ENCODE measurements at places on chromosomes 13 and 19.

- DNase-seq: no peak
These were observed 10.4 kb downstream of the BORCS8 start for GRCh38 chr19:19181488-19181998.

DNA sequence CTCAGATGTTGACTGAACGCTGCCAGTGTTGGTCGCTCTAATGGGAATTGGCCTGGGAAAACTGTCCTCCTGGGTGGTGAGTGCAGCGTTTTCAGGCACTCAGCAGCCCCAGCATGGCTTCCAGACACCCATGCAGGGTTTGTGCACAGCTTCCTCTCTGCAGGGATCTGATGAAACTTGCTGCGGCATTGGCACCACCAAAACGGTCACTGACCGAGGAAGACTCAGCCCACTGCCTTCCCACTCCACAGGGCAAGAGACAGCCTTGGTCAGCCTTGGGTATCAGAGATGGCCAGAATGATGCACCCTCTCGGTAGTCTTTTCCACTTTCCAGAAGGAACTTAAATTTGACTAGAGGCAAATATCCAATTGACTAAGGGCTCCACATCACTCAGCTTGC is 398.9 kb downstream of the IRS2 start:
- no peak for DNase-seq

DNA sequence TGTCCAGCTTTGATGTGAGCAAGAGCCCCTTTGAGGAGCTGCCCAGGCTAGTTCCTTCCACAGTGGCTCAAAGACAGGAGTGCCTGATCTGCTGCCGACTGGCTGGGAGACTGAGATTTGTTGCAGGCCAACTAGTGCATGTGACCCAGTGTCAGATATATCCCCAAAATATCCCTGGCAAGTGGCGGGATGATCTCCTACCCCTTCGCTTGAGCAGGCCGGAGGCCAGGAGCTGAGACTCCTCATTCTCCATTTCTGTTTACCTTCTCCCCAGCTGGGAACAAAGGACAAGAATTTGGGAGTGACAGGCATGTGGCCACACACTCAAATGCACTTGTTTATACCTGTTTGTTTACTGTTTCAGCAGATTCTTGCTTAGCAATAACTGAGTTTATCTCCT is 37.1 kb upstream of the XPO4 start:
- DNase-seq: no peak

GRCh38 chr13:112443191-112443994 is 67.2 kb downstream of the SPACA7 start:
- DNase-seq: no peak

DNA sequence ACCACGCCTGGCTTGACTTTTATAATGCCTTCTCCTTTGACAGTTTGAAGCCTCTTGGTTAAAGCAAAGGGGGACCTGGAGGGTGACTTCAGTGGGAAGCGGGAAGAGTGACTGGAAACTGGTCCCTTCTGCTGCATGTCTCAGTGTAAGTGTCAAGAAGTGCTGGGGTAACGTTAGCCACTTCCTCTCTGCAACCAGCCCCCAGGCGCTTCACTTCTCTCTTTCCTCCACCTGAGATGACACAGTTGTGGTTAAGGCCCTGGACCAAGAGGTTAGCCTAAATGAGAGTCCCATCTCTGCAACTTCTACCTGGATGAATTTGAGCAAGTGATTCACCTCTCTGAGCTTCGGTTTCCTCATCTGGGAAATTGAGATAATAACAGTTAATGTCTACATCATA is 16.3 kb downstream of the LEUTX start:
- no peak for DNase-seq

Measured in fibroblast of upper back skin (primary cell).